Activated CD4-positive, alpha-beta T cell treated with anti-CD3 and anti-CD28 coated beads for 36 hours (primary cell): ENCODE measurements at places on chromosomes 4 and X. TPM values are rescaled to one million over a fixed set of nuclear protein-coding genes. Genes with fewer than 3 reads are reported as not detected.

FMR1NB gene
- not detected for total RNA-seq

SPIN2B gene
- 6.1 TPM for total RNA-seq

GRCh38 chr4:54855191-54855854 lies 197.6 kb downstream of the KIT start:
- no peak for DNase-seq

ANKRD50 gene
- 0.42 TPM for total RNA-seq

- DNase-seq, result no peak
These were observed 72.6 kb upstream of the ARHGAP24 start for GRCh38 chr4:85402371-85402770.

DNA sequence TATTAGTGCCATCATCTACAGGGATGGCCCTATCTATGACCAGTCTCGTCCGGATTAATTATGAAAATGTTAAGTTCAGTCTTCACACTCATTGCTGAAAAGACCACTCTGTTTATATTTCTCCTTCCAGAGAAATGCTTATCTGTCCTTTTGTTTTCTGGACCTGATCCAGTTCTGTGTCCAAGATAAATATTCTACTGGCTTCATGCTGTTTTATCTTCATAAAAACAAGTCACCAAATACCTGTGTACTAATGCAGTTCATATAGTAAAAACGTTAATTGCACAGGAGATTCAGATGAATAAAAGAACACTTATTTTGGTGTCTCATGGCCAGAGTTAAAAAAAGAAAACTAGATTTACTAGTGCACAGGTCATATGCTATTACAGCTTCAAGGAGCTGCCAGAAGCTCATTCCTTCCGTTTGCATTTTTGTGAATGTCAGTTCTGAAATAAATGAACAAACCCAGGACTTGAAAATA lies 17.3 kb downstream of the FNIP2 start:
- DNase-seq, result no peak

DNA sequence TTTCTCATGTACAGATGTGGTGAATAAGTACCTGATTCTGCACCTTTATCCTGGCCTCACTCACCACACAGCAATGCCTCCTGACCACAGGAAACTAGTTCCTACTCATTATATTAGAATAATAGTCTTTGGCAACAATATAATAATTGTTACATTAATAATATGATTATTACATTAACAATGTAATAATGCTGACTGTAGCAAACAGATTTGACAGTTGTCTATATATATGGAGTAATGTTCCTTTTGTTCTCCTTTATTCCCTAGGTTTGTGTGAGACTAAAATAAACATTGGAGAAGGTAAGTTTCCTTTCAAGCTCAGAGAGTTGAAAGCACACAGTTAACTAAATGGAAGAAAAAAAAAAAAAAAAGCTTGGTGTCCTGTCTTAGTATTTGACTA lies 40.6 kb upstream of the NAA11 start:
- DNase-seq, result no peak

FGF5 gene
- not detected for total RNA-seq

DNA sequence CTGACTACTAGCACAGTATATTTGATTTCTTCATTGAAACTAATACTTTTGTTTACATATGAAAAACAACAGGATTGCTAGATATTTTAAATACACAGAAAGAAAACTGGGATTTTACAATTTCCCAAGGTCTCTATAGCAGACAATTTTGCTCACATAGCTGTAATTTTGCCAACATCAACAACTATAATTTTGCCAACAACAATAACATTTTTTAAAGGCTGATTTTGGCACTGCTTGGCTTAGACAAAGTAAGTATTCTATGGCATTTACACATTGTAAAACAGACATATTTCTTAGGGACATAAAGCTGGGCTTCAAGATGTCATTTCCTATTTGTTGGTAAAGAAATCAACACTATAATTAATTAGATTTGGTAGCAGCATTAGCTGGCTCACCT lies 922.1 kb downstream of the RAB28 start:
- no peak for DNase-seq
